ENCODE measurements at places on chromosomes 7 and 10. TPM values are rescaled to one million over a fixed set of nuclear protein-coding genes. Genes with fewer than 3 reads are reported as not detected.

DNA sequence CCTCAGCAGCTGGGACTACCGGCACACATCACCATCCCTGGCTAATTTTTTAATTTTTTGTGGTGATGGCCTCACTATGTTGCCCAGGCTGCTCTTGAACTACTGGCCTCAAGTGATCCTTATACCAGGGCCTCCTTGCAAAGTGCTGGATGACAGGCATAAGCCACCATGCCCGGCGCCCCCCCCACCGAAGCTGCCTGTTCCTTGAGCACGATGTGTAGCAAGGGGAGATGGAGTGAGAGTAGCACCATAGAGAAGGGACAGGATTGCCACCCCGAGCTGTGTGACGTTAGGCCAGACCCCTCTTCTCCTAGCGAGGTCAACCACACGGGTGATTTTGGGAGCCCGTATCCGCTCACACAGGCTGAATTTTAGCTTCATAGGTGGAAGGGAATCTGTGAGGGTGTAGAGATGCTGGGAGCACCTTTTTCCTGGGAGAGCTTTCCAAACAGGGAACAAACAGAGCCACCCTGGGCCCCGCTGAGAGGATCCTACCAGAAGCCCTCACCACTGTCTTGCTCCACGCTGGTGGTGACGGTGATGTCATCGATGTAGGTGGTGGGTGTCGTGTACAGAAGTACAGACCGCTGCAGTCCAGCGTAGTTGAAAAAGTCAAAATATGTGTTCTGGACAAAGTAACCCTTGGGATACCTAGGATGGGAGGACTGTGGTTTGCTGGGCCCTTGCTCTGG lies 3.0 kb downstream of the GUSB start:
- no peaks in the 10 kb centered on the region for H3K27me3 ChIP-seq
- DNase-seq = no peak
- H3K4me1 ChIP-seq = peaks cover 7% of the 10 kb centered on the region
- H3K27ac ChIP-seq = peak overlapping the region; percentile 12
- H3K36me3 ChIP-seq = peaks cover 32% of the 10 kb centered on the region

GRCh38 chr10:127734753-127735152 lies 2.2 kb upstream of the FOXI2 start:
- no peak overlapping the region for H3K4me3 ChIP-seq
- no peak for DNase-seq
- H3K36me3 ChIP-seq = no peaks in the 10 kb centered on the region
- no peak overlapping the region for H3K27ac ChIP-seq
- no peaks in the 10 kb centered on the region for H3K4me1 ChIP-seq

DNA sequence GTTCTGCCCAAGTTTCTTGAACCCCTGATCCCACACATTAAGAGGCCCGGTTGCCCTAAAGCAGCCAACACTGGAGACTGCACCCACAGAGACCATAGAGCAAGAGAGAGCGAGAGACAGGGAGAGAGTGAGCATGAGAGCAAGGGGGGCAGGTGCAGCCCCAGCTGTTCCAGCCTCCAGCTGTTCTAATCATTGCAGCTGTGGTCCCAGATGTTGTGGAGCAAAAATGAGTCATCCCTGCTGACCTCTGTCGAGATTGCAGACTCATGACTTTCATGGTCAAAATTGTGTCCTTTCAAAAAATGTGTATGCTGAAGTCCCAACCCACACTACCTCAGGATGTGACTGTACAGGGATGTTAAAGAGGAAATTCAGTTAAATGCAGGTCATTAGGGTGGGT lies 143.9 kb upstream of the FRMD4A start:
- no peak for DNase-seq
- H3K27ac ChIP-seq = no peak overlapping the region
- no peaks in the 10 kb centered on the region for H3K36me3 ChIP-seq
- H3K4me1 ChIP-seq = no peaks in the 10 kb centered on the region
- H3K27me3 ChIP-seq = peaks cover 45% of the 10 kb centered on the region

DNA sequence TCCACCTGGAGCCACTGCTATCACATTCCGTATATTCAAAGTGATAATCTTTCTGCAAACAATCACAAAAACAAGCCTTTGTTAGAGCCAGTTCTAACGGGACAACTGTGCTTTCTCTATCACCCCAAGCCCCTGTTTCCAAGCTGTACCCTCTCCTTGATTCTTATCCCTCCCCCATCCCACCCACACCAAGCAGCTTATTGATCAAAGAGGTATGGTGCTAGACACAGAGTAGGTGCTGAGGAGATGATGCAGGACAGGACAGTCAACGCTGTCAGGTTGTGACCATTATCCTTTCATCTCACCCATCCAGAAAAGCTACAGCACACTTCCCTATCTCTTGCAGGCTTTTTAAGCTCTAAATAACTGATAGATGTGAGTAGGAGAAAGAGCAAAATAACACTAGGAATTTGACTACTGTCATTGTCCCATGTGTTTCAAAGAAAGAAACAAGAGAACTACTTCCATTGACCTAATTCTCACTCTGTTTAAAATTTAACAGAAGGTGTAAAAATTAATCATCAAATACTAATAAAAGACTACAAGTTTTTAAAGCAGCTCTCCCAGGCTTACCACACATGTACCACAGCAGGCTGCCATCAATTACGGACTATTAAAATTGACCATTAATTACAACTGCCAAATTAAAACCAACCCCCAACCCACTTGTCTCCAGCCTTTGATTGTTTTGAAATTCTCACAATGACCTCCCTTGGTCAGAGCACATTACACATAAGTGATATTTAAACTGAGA lies 94.3 kb downstream of the ELAPOR2 start:
- no peak overlapping the region for H3K27ac ChIP-seq
- no peak for DNase-seq
- H3K27me3 ChIP-seq = no peaks in the 10 kb centered on the region
- peaks cover 5% of the 10 kb centered on the region for H3K4me1 ChIP-seq

Gene OR2A14
- not detected for total RNA-seq

Gene CPA2
- 0.14 TPM for total RNA-seq

- peak overlapping the region; percentile 58 for H3K27ac ChIP-seq
- H3K36me3 ChIP-seq = no peaks in the 10 kb centered on the region
- peaks cover 46% of the 10 kb centered on the region for H3K27me3 ChIP-seq
- peaks cover 11% of the 10 kb centered on the region for H3K4me1 ChIP-seq
- DNase-seq = peak; percentile 40
Observed at GRCh38 chr7:5423976-5424748, 528 bp upstream of the TNRC18 start.

- H3K4me1 ChIP-seq = no peaks in the 10 kb centered on the region
- H3K4me3 ChIP-seq = no peak overlapping the region
- peaks cover 5% of the 10 kb centered on the region for H3K27me3 ChIP-seq
- peak; percentile 26 for DNase-seq
Observed at GRCh38 chr10:132193907-132194552, 7.3 kb downstream of the DPYSL4 start.

Gene TMEM140
- 3.0 TPM for total RNA-seq

GRCh38 chr7:91787931-91788330 lies 92.6 kb downstream of the MTERF1 start:
- no peaks in the 10 kb centered on the region for H3K36me3 ChIP-seq
- DNase-seq = no peak
- no peak overlapping the region for H3K27ac ChIP-seq
- H3K4me1 ChIP-seq = no peaks in the 10 kb centered on the region

- no peaks in the 10 kb centered on the region for H3K4me1 ChIP-seq
- H3K36me3 ChIP-seq = no peaks in the 10 kb centered on the region
- H3K4me3 ChIP-seq = no peak overlapping the region
- H3K27ac ChIP-seq = no peak overlapping the region
- H3K27me3 ChIP-seq = no peaks in the 10 kb centered on the region
Observed at GRCh38 chr10:75987616-75988015, 556.2 kb downstream of the LRMDA start.

DNA sequence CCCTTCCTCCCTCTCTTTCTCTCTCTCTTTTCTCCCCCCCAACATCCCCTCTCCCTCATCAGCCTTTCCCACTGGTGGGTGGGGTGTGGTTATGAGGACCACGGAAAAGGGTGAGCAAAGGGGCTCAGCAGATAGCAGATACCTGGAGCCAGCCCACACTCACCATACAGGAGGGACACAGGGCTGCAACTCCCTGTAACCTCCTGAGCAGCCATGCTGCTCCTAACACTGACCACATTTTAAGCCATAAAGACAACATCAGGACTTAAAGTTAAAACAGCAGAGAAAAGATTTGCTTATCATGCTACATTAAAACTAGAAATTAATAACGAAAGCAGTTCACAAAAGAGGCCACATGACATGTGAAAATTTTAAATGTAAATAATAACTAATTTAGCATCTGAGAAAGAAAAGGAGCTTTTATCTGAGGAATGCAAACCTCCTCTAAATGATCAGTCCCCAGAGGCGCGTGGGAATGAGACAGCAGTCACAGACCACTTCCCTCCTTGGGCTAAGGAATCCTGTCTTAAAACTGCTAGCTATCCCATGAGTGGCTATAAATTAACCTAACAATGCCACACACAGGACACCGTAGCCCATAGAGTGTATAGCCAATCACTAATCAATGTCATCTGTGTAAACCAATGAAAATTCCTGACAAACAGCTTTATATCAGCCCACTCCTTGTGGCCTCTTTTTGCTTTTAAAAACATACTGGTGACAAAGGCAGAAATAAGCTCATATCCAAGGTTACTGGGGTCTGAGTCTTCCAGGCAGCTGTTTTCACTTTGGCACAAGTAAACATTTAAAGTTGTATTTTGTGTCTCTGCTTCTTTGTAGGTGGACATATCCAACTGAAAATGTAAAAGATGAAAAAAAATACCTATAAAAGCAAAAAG lies 33.3 kb downstream of the PKD1L1 start:
- no peak for DNase-seq
- no peaks in the 10 kb centered on the region for H3K4me1 ChIP-seq
- H3K27ac ChIP-seq = no peak overlapping the region
- H3K36me3 ChIP-seq = no peaks in the 10 kb centered on the region

DNA sequence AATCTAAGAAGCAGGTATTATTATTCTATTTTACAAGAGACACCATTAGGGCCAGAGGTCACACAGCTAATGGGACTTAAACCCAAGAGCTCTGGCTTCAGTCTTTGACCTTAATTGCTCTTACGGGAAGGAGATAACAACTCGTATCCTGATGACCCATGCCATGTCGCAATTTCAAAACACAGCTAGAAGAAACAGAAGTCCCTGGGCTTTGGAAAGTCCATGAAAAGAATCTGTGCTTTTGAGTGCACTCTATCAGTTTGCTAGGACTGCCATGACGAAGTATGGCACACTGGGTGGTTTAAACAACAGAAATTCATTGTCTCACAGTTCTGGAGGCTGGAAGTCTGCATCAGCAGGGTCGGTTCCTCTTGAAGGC lies 247.8 kb upstream of the AOAH start:
- no peak overlapping the region for H3K4me3 ChIP-seq
- no peak overlapping the region for H3K27ac ChIP-seq
- DNase-seq = no peak

DNA sequence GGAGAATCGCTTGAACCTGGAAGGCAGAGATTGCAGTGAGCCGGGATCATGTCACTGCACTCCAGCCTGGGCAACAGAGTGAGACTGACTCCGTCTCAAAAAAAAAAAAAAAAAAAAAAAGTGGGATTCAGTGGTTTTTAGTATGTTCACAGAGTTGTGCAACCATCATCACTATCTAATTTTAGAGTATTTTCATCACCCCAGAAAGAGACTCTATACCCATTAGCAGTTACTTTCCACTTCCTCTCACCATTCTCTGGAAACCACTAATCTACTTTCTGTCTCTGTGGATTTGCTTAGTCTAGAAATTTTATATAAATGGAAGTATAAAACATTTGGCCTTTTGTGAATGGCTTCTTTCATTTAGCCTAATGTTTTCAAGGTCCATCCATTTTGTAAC lies 113.4 kb downstream of the ST7 start:
- H3K27me3 ChIP-seq = peaks cover 4% of the 10 kb centered on the region
- H3K4me3 ChIP-seq = no peak overlapping the region
- no peak for DNase-seq
- H3K27ac ChIP-seq = no peak overlapping the region
- no peaks in the 10 kb centered on the region for H3K36me3 ChIP-seq

DNA sequence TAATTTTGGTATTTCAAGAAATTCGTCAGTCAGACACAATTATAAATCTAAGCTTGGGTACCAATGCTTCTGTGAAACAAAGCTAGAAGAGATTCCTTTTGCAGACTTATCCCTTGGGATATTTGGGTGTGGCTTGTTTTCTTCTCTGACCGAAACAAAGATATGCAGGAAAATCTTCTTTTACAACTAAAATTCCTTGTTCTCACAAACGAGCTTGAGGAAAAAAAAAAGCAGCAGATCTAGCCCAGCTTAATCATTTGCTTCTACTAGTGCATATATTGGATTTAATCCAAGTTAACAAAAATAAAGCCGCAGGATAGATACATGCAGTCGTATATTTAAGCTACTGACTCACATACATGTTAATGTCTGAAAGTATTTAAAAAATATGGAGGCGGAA lies 104.2 kb downstream of the PRTFDC1 start:
- DNase-seq = no peak
- H3K27ac ChIP-seq = no peak overlapping the region
- H3K36me3 ChIP-seq = no peaks in the 10 kb centered on the region
- peaks cover 7% of the 10 kb centered on the region for H3K4me1 ChIP-seq

GRCh38 chr10:26485150-26485941 lies 47.2 kb downstream of the APBB1IP start:
- peak overlapping the region; percentile 45 for H3K27ac ChIP-seq
- peaks cover 63% of the 10 kb centered on the region for H3K4me1 ChIP-seq
- peaks cover 17% of the 10 kb centered on the region for H3K36me3 ChIP-seq
- no peak for DNase-seq
- H3K4me3 ChIP-seq = no peak overlapping the region
- no peaks in the 10 kb centered on the region for H3K27me3 ChIP-seq

Gene ITPRIP
- total RNA-seq = 17.1 TPM

Gene POLD2
- 215 TPM for total RNA-seq

DNA sequence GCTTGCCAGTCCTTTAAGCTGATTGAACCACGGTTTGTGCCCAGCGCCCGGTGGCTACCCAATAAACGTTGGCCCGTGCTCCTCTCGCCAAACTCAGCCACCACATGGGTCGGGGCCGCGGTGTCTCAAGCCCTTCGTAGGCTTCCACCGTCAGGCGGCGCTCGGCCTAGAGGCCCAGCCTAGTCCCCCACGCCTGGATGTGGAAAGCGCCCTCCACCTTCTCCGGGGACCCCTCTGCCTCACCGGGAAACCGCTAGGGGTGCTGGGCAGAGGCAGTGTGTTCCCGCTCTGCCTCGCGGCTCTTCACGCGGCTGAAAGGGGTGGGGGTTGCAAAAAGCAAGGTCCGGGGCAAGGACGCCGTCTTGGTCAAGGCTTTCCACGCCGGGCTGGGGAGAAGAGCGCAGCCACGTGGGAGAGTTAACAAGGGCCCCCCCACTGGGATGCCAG lies 29.8 kb downstream of the LEP start:
- H3K27ac ChIP-seq = no peak overlapping the region
- no peaks in the 10 kb centered on the region for H3K36me3 ChIP-seq
- no peak for DNase-seq
- peaks cover 23% of the 10 kb centered on the region for H3K27me3 ChIP-seq
- H3K4me1 ChIP-seq = no peaks in the 10 kb centered on the region

DNA sequence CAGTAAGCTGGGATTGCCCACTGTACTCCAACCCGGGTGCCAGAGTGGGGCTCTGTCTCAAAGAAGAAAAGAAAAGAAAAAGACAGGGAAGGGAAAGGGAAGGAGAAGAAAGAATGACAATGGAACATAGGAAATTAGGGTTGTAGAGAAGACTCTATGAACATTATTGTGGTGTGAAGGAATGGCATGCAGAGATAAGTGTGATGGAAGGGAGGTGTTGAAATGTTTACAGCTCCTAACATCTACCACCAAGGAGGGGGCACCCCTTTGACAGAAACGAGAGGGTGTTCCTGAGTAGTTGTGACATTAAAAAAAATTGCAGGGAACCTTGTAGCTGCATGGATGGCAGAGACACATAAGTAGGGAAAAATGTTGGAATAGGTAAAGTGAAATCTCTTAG lies 27.5 kb downstream of the AUTS2 start:
- H3K27ac ChIP-seq = no peak overlapping the region
- no peak overlapping the region for H3K4me3 ChIP-seq
- no peak for DNase-seq
- peaks cover under 1% of the 10 kb centered on the region for H3K27me3 ChIP-seq
- no peaks in the 10 kb centered on the region for H3K36me3 ChIP-seq
